ENCODE measurements at places on chromosomes 1 and 21. TPM values are rescaled to one million over a fixed set of nuclear protein-coding genes. Genes with fewer than 3 reads are reported as not detected.

- DNase-seq, result peak; percentile 23
These were observed 153.1 kb upstream of the JUN start for GRCh38 chr1:58936973-58937372.

DNA sequence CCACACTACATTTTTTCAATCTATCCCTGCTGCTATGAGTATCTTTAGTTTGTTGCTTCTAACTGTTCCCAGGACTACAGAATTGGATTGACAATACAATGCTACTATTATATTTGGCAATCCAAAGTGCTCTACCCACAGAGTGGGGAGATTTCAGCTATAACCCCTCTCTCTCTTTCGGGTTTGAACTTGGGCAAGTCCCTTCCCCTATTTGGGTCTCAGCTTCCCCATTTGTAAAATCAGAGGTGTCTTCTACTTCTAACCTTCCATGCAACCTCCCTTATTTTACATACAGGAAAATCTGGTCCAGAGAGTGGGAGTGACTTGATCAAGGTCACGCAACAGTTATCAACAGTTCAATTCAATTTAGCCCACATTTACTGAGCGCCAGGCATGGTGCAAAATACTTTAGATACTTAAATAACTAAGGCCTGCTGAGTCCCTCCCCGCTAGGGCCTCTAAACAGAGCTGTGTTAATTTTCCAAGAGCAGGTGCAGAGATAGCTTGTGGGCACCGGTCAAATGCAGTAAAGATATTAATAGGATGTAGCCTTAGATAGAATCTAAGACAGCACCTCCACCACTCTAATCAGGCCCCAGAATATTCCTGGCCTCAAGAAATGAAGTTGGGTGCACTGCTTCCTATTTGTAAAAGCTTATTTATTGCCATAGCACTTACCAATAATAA lies 9.4 kb upstream of the GPX7 start:
- no peak for DNase-seq

- no peak for DNase-seq
These were observed 76.0 kb downstream of the MAN1C1 start for GRCh38 chr1:25692560-25692959.

DNA sequence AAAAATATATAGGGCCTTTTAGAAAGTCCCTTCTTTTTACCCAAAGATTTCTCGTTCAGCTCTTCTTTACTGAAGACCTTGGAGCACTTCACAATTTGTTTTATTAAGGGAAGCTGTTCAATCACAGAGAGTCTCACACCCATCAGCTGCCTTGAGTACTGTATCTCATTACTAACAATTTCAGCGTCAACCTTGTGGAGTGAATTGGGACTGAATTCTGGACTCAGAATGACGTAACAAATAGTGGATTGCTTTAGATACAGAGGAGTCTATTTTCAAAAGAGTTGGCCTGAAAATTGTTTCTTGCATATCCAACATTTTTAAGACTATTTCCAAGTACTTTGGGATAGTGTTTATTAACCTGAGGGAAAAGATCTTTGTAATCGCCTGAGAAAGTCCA lies 7.9 kb downstream of the MAP10 start:
- DNase-seq, result no peak

- no peak for DNase-seq
These were observed 20.8 kb downstream of the EPHA8 start for GRCh38 chr1:22584001-22584562.

The OR2L5 gene
- not detected for total RNA-seq

The SRGAP2C gene
- 37.1 TPM for total RNA-seq

The F13B gene
- not detected for total RNA-seq

Measured in MCF 10A (cell line).